ENCODE measurements at places on chromosomes 11 and 22.

DNA sequence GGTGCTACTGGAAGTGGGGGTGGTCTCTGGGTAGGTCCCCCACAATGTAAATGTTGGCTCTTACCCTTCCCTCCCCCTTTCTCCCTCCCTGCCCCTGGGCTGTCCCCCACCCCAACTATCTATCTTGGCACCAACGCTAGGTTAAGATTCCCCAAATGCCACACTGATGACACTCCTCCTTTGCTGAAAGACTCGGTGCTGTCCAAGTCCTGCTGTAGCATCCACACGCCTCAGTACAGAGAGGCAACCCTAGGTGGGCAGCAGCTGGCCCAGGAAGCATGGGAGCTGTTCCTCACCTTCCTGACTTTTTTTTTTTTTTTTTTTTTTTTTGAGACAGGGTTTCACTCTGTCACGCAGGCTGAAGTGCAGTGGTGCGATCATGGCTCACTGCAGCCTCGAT is 3.4 kb upstream of the KCTD17 start:
- DNase-seq = no peak

GRCh38 chr22:46851311-46851710 is 88.9 kb downstream of the TBC1D22A start:
- DNase-seq = no peak

DNA sequence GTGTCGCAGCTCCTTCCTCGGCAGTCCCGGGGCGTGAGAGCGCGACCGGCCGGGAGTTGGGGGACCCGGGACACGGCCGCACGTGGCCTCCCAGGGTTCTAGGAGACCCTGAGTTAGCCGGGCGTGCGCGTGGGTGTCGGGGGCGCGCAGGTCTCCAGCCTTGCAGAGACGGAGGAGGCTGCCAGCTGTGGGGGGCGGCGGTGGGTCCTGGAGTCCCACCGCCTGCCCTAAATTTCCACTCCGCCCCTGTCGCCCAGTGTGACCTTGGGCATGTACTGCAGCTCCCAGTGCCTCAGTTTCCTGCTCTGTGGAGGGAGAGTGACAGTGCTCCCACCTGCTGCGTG is 18.8 kb downstream of the RRP7A start:
- DNase-seq = no peak

GRCh38 chr11:128965485-128965884 is 22.8 kb upstream of the TP53AIP1 start:
- DNase-seq = no peak

DNA sequence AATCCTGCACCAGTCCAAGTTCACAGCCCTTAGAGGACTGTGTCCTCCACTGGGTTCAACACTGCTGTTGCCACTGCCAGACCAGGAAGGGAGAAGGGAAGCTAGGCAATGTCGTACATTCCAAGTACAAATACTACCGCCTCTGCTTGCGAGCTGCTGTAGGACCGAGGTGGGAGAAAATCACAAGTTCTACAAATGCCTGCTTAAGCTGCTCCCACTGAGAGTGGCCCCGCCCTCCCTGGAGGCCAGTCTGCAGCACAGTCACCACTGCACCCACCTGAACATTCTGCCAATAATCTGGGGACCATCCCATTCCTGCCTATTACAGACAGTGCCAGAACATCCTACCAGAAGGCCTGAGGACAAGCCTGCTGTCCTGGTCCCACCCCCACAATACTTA is 707.5 kb upstream of the ANO5 start:
- DNase-seq = no peak

GRCh38 chr11:60145677-60146076 is 37.2 kb downstream of the MS4A6A start:
- no peak for DNase-seq

DNA sequence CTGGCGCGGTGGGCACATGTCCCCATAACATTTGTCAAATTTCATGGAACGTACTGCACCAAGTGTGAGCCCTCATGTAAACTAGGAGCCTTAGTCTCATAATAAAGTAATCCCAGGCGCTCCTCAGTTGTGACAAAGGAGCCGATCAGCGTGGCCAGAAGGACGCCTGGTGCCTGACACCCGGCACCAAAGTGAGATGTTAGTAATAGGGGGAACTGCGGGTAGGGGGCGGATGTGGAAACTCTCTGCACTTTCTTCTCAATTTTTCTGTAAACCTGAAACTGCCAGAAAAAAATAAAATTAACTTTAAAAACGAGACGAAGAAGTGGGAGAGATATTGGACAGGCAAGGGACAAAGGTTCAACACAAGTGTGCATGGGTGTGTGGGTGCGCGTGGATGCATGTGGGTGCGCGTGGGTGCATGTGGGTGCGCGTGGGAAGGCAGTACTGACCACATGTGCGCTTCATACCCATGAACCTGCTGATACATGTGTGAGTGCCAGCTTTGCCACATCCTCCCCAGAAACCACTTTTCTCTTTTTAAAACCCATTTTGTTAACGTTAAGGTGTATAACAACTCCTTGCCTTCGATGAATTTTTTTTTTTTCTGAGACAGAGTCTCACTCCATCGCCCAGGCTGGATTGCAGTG is 55.4 kb upstream of the LINC01488 start:
- DNase-seq = no peak

- DNase-seq = no peak
These were observed 4.6 kb upstream of the IL17REL start for GRCh38 chr22:50016988-50017700.

- DNase-seq = no peak
These were observed 249.3 kb downstream of the CASP12 start for GRCh38 chr11:104649002-104649401.

DNA sequence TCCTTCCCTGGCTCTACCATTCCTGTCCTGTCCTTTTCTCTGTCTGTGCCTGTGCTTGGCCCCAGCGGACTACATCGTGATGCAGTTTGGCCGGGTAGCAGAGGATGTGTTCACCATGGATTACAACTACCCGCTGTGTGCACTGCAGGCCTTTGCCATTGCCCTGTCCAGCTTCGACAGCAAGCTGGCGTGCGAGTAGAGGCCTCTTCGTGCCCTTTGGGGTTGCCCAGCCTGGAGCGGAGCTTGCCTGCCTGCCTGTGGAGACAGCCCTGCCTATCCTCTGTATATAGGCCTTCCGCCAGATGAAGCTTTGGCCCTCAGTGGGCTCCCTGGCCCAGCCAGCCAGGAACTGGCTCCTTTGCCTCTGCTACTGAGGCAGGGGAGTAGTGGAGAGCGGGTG is 20.4 kb downstream of the TUB start:
- DNase-seq = no peak

DNA sequence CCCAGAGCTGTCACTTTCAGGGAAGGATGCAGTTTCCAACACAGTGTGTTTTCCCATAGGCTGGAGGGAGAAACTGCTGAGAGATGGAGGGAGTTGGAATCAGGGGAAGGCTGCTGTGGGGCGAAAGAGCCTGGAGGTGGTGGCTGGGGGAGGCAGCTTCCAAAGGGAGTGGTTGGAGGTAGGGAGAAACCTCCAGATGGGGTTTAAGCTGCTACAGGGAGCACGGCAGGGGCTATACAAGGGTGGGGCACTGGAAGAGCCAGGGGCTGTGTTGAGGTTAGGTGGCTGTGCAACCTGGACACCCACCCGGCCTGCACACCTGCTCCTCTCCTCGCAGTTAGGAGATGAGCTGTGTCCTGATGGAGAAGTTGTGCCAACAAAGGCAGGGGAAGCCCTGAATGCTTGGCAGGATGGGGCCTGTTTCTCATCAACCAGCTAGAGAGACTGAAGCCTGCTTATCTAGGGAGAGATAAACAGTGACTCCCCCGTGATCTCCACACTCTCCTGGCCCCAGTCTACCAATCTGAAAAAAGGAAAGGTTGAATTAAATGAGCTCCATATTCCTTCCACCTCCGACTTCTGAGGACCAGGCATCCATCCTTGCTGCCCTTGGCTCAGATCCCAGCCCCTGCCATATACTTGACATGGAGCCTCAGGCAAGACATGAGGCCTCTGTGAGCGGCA is 3.6 kb upstream of the SLCO2B1 start:
- no peak for DNase-seq

- no peak for DNase-seq
These were observed 81.2 kb downstream of the PACS1 start for GRCh38 chr11:66151273-66151672.

- DNase-seq = no peak
These were observed 13.1 kb upstream of the CHRNA10 start for GRCh38 chr11:3684129-3684818.

DNA sequence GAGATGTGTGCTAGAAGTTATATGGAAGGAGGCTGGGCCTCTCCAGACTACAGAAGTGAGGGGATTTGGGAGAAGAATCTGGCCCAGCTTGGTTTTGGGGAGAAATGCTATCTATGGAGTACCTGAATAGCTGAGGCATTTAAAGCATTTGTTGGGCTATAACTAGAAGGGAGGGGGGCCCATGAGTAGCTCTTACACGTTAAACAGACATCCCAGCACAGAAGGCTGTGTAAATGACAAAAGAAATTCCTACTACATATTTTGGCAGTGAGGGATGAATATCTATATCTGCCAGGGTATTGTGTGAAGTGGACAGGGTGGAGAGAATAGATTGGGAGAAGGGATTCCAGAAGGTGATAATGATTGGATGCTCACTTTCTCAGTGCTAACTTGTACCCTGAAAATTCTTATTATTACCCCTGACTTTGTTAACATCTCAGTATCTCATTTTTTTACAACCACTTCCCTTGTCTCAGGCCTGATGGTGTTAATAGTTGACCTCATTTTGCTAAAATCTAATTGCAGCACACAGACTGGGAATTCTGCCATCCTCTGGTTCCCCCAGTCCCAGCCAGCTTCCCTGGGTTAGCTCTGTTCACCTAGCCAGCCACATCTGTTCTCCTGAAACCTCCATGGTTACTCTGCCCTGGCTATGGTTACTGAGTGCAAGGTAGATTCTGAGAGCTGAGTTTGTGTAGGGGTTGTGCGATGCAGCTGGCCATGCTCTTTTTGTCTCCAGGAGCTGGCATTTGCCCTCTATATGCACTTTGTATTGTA is 28.8 kb upstream of the RRM1 start:
- DNase-seq = no peak

GRCh38 chr22:40473703-40474102 is 103.3 kb downstream of the SGSM3 start:
- no peak for DNase-seq

- DNase-seq = no peak
These were observed 1.5 kb downstream of the ZNF143 start for GRCh38 chr11:9462172-9462799.

GRCh38 chr11:130911306-130911705 is 5.0 kb downstream of the SNX19 start:
- DNase-seq = no peak

DNA sequence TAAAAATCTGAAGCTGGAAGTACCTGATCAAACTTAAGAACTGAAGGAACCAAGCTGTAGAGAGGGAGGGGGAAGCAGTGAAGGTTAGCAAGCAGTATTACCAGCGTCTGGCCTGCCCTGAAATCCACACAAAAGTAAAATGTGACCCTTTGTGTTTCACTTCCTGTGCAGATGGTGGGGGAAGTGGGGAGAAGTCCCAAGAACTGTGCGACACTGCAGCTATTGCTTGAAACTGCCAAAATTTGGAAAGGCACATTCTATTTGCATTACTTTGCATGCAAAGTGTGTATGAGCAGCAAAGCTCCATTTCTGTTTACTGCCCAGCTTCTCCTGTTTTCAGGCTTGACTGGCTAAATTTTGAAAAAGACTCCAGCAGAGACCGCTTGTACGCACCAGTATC is 72.1 kb upstream of the BMAL1 start:
- DNase-seq = no peak

DNA sequence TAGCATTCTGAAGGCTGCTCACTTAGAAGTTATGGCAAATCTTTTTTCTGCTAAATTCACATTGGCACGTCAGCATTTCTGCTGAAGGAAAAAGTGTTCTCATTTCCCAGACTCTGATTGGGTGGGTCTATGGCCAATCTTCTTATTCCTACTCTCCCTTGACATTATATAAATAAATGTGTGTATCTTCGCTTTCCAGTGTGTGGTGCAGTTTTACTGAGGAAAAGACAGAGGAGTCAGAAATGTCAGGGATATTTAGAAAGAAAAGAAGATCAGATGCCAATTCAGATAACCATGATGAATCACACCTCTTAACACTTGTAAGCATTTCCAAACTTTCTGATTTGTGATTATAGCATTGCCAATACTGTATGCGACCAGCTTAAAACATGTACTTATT is 3.2 kb upstream of the BDNF start:
- no peak for DNase-seq

DNA sequence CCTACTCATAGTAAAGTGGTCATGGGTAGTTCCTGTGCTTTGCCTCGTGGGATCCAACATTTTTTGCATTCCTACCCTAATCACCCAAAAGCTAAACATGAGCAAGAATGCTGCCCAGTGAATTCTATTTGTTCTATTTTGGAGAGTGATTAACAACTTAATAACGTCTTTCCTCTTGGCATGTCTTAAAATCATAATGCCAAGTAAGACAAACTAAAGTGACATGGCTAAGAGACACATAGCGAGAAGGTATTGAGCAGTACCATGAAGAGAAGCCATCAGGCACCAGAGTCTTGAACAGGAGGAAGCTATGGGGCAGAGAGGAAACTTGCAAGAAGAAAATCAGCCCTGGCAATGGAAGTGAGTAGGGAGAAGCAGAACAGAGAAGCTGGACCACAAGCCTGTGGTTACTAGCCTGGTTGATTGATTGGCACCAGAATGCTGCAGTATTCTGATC is 32.0 kb downstream of the EXPH5 start:
- DNase-seq = no peak

GRCh38 chr11:16741473-16741872 is 3.0 kb downstream of the C11orf58 start:
- no peak for DNase-seq

DNA sequence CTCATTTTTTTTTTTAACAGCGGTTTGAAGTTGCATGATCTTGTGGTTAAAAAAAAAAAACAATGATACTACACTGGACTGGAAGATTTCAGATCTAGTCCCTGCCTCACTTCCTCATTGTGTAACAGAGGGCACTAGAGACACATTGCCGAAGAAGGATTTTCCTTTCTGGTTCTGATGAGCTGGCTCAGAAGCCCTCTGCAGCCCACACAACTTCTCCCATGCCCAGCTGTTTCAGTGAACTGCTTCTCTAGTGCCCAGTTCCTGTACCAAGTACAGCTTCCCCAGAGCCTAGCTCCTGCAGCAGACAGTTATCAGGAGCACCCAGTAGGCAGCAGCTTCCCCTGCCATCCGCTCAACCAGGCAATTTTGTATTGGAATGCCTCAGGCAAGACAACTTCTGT is 29.5 kb upstream of the ANO5 start:
- no peak for DNase-seq

GRCh38 chr11:86234831-86235461 is 9.6 kb upstream of the EED start:
- no peak for DNase-seq
